Pulmonary artery endothelial cell (primary cell): ENCODE measurements at places on chromosomes 3 and 15.

DNA sequence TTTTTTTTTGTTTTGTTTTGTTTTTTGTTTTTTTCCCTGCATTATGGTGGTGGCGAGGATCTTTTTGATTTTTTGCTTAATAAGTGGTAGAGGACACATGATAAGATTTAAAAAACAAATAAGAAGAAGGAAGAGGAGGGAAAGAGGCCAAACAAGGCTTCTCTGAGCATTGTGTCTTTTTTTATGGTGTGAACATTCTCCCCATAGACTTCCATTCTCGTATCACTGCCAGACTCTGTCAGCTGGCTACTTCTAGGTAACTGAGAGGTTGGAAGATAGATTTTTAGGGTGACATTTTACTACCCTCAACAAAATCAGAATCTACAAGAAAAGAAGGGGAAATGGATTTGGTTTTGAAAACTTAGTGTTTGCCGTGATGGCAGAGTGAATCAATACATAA lies 3.8 kb downstream of the NLGN1 start:
- DNase-seq = no peak

DNA sequence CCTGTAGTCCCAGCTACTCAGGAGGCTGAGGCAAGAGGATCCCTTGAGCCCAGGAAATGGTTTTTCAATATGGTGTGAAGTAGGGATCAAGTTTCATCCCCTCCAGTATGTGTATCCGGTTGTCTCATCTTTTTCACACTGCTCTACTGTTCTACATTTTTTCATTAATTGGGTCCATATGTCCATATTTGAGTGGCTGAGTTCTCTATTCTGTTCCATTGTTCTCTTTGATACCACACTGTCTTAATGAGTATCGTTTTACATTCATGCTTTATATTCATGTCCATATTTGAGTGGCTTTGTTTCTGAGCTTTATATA lies 81.6 kb upstream of the LRRFIP2 start:
- DNase-seq = no peak

GRCh38 chr3:52226229-52226817 lies 878 bp upstream of the TLR9 start:
- no peak for DNase-seq

GRCh38 chr3:52072020-52072419 lies 15.6 kb upstream of the DUSP7 start:
- no peak for DNase-seq

DNA sequence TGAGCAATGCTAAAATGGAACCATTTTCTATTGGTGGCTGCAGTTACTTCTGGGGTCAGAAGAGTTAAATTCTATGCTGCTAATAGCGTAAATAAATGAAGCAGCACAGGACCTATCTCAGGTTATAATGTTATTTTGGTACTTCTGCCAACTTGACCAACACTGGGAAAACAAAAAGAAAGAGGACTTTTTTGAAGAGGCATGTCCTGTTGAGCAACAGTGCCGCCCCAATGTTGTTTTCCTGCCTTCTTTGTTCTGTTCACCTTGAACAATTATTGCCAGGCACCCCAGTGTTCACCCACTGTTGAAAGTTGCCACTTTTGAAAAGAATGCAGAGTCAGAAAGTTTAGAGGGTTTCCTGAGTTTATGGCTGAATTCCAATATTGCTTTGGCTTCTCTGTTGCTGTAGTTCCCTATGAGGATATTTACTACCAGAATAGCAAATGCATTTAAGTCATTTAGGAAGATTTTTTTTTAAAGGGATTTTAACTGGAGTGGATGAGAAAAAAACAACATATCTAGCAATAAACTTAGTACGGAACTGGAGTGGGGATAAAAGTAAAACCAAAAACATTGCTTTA lies 679.0 kb upstream of the DPPA4 start:
- DNase-seq = no peak
